ENCODE measurements at places on chromosomes 1 and 21.

DNA sequence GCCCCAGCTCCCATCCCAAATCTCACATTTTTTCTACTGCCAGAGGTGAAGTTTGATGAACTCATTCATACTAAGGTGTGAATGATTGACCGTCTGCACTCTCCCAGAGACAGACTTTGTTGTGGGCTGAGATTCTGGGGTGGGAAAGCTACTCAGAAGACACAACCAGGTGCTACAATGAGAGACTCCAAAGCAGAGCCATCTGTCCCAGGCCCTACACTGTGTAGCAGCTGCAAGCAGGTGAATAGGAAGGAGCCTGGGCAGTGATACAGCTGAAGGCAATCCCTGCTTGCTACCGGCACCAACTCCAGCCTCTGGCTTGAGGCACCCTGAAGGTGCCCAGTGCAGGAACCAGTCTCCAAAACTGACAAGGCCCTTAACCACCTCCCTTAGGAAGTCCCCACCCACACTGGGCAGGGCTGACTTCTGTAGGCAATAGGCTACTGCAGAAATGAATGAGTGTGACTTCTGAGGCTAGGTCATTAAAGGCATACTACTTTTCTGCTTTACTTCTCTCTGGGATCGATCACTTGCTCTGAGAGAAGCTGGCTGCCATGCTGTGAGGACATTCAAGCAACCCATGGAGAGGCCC is 79.7 kb upstream of the RUNX3 start:
- no peak for DNase-seq

DNA sequence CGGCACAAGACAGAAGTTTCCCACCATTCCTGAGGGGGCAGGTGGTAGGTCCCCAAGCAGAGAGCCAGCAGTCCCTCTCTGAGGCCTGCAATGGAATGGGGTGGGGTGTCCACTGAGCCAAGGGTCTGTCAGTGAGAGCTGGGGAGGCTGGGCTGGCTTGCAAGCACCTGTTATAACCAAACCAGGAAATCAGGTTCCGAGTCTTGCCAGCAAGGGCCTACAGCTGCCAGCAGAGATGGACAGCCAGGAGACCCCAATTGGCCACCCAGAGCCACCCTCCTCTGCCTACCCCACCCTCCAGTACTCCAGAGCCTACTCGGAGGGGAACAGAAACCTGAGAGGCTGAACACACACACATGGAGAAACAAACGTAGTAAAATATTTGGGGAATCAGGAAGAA is 32.2 kb downstream of the PSEN2 start:
- DNase-seq, result no peak

DNA sequence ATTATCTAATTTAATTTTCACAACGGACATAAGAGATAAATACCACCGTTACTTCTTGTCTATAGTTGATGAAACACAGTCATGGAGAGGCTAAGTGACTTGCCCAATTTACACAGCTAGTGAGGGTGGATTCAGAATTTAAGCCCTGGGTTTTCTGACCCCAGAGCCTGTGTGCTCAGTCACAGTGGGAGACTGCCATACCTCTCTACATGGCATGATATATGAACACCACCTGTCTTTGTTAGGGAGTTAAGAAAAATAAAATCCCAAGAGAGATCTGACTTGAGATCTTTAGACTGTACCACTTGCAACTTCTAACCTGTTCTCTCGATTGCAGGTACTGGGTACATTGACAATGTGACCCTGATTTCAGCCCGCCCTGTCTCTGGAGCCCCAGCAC is 40.3 kb downstream of the LAMC2 start:
- DNase-seq, result no peak

- no peak for DNase-seq
Measured at GRCh38 chr21:35428001-35428320, 378.9 kb upstream of the RUNX1 start.

- no peak for DNase-seq
Measured at GRCh38 chr1:221190249-221190648, 311.0 kb downstream of the HLX start.

GRCh38 chr1:224124220-224124619 is 10.3 kb downstream of the FBXO28 start:
- DNase-seq, result no peak

- no peak for DNase-seq
Measured at GRCh38 chr1:41528726-41529605, 44.5 kb upstream of the EDN2 start.

DNA sequence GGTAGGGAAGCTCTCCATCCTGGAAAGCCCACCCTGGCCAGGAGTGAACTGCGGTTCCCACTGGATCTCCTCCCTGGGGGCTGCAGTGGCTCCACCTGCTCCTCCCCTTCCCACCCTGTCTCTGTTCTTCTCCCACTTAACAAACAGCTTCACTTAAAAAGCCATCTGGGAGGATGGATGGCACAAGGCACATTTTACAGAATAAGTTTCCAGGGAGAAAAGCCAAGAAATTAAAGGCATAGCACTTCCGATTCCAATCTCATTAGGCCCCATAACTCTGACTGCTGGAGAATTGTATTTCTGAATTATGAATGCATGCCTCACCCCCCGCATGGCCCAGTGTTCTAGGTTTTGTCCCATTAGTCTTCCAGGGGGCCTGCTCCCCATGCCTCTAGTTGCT is 718.3 kb downstream of the PTPRU start:
- DNase-seq, result no peak

GRCh38 chr1:214444182-214444939 is 107.0 kb downstream of the PTPN14 start:
- DNase-seq, result no peak

DNA sequence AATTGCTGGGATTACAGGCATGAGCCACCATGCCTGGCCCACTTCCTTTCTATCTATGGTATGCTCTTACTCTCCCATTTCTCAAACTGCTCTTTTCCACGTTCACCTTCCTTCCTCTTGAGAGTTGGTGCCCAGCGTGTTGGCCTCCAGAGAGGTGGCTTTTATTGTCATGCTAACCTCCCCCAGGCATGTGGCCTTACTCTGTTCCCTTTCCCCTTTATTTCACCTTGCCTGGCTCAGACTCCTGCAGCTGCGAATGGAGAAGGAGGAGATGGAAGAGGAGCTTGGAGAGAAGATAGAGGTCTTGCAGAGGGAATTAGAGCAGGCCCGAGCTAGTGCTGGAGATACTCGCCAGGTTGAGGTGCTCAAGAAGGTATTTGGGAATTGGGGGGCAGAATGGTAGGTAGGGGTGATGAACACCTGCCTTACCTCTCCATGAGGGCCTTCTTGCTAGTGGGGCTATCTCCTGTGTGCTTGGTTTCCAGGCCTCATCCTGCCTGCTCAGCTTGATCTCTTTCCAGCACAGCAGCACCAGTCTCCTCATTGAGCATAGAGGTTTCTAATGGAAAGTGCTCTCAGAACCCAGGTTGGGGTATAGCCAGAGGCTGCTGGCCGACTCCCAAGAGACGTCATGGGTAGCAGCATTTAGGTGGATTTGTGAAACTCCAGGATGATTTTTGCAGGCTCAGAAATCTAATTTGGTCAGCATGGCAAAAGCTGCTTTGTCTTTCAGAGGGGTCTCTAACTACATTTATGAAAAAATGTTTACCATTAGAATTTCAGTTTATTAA is 13.2 kb upstream of the TUFT1 start:
- DNase-seq, result no peak

DNA sequence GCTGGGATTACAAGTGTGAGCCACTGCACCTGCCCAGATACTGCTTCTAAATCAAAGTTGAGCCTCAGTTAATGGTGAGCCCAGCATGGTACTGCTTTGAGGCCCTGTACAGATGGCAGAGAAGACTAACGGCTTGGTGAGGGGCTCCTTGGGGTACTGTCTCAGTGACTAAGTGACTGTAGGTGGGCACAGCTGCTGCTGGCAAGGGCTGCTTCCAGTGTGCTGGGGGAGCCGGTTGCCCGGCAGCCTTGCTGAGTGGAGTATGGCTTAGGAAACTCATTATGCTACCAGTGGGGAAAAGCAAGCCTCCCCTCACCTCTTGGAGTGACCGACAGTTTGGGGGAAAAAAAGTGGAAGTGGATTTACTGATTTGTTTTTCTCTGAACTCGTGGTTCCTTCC is 23.6 kb upstream of the ARHGEF10L start:
- DNase-seq, result no peak

- DNase-seq, result no peak
Measured at GRCh38 chr1:216142921-216143320, 280.3 kb downstream of the USH2A start.

GRCh38 chr1:161781995-161782394 is 15.9 kb downstream of the ATF6 start:
- no peak for DNase-seq

DNA sequence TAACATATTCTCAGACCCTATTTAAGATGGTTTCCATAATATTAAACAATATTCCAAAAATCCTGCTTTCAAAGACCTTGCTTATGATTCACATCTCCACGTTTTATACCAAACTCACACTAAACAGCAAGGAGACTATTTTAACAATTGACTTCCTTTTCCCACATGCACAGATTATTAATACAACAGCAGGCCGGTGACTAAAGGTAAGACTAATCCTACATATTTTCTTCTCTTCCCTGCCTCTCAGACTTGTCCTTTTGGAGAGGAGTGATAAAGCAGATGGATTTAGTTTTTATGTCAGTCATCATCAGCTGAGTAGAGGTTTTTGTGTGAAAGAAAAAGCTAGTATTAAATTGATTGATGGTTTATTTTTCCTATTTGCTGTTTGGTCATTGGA is 400.6 kb downstream of the NTNG1 start:
- no peak for DNase-seq

- DNase-seq, result no peak
Measured at GRCh38 chr1:88875595-88875994, 15.8 kb downstream of the GTF2B start.

DNA sequence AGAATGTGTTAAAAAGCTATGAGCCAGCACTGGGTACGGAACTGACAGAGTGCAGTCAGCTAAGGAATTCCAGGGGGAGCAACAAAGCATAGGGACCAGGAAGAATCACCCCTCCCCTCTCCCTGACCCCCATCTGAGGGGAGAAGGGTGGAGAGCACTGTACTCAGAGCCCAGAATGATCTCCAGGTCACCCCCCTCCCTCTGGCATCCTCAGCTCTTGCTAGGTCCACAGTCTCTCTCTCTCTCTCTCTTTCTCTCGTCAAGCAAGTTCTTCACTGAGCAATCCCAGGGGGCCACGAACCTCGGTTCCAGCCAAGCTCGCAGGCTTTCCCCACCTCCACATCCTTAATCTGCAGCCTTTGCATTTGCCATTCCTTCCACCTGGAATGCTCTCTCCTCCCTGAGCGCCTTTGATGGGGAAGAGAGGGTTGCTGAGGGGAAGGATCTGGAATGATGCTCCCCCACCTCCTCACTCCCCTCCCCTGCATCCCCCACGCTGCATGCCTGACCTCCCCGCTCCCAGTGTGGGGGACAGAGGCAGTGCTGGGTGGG is 6.7 kb upstream of the WASF2 start:
- DNase-seq, result no peak

GRCh38 chr1:34590211-34590623 is 164.6 kb upstream of the GJB5 start:
- DNase-seq, result peak; percentile 85

GRCh38 chr21:16034446-16035190 is 304.8 kb downstream of the USP25 start:
- no peak for DNase-seq

DNA sequence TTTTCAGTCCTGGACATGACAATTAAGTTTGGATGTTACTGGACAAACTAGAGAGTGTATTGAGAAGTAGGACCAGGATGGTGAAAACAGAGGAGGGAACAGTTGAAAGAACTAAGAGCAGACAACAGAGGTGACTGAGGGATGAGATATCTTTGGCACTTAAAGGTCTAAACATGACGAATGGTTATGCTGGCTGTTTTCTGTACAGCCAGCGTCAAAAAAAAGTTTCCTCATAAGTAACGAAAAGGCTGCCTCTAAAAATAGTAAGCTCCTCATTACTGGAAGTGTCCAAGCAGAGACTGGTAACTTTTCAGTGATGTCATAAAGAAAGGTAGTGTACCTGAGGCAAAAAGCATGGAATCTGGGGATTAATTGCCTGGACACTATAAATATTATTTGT is 35.2 kb upstream of the AK4 start:
- DNase-seq, result no peak

DNA sequence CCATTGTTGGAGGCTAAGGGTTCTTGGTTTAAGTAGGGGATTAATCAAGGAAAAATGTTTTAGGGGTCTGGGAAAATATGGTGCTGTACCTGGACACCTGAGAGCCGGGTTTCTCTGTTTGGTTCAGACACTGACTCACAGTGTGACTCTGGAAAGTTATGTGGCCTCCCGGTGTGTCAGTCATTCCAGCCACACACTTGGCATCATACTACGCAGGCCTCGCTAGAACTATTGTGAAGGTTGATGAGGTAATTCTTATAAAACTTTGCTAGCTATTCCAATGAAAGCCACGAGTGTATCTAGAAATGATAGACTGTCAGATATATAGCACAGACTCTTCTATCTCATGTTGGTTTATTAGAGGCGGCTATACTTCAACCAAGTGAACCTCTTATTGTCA is 4.8 kb upstream of the CAMSAP2 start:
- DNase-seq, result no peak

DNA sequence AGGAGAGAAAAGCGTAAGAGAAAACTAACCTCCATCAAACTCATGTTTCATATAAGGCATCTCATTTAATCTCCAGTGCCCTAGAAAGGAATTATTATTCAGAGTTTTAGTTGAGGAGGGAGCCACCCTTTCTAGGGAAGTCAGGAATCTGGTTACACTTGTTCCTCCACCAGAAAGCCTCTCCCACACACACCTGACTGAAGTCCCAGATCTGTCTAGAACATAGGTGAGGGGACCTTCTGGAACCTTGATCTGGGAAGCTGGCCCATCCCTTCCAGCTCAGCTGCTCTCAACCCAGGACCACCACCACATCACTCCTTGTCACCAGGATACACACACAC is 1.9 kb upstream of the DENND2D start:
- DNase-seq, result no peak

GRCh38 chr1:192826791-192827546 is 18.1 kb downstream of the RGS2 start:
- no peak for DNase-seq

DNA sequence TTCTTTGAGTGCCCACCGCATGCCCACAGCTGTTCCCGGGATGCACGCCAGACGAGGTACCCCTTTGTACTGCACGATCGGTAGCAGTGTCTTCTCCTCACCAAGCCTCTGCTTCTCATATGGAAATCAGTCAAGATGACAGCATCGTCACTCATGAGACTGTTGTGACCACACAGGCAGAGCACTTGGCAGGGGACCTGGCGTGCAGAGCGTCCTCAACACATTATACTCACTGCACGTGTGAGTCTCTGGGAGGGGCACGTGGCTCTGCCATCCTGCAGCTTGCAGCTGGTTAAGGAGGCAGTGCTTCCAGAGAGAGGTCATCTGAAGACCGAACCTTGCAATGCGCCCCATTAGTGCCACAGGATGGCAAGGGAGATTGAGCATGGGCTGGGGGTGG is 266.8 kb downstream of the NPHP4 start:
- DNase-seq, result no peak

DNA sequence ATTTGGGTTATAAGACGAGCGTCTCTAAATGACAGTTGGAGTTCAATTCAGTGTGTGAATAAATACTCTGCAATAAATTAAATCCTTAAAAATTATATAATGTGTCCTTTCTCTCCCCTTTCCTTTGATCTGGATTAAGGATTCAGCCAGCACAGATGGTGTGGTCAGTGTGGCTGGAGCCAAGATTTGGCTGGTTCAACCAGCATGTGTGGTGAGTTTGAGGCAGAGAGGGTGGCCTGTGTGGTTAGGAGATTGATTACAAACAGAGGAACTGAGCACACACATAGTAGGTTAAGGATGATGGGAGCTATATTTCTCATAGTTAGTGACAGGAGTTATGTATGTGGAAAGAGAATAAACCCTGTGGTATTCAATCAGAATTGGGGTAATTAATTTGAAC is 14.2 kb upstream of the AMIGO1 start:
- no peak for DNase-seq

GRCh38 chr1:162397943-162398560 is 13.9 kb downstream of the SH2D1B start:
- DNase-seq, result peak; percentile 22

Measured in NCI-H748 treated with DMSO at 0.1 percent for 48 hours (cell line).